CD8-positive, alpha-beta memory T cell (primary cell): ENCODE measurements at places on chromosomes 13 and 19. TPM values are rescaled to one million over a fixed set of nuclear protein-coding genes. Genes with fewer than 3 reads are reported as not detected.

DNA sequence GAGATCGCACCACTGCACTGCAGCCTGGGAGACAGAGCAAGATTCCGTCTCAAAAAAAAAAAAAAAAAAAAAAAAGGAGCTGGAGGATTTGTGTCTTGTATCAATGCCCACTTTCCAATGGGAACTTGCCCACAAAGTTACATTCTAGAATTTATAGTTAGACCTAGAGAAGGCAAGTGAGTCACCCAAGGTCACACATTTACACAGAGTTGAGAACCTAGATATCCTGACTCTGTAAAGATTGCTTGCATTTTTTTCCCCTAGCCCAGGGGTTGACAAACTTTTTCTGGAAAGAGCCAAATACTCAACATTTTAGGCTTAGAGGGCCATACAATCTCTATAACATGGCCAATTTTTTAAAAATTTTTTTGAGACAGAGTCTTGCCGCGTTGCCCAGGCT, 7.7 kb upstream of the BRD4 start:
- no peaks in the 10 kb centered on the region for H3K27me3 ChIP-seq
- H3K36me3 ChIP-seq, result no peaks in the 10 kb centered on the region
- no peak overlapping the region for H3K27ac ChIP-seq
- DNase-seq, result no peak
- no peaks in the 10 kb centered on the region for H3K4me1 ChIP-seq
- H3K4me3 ChIP-seq, result no peak overlapping the region

DNA sequence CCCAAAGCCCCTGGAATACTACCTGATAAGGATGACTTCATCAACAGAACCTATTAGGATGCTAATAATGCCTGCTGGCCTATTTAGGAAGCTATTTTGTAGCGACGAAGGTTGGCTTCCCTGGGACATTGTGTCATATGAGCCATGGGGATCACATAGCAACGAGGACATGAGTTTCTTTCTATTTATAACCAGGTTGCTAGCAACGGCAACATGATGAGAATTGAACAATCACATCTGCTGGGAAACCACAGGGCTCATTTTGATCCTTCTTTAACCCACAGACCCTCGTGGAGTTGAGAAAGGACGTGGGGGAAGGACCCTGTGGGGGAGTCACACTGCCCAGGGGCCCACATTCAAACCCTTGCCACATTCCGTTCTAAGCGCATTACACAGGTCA, 172.2 kb downstream of the COL4A1 start:
- H3K27me3 ChIP-seq, result no peaks in the 10 kb centered on the region
- no peak overlapping the region for H3K27ac ChIP-seq
- H3K4me3 ChIP-seq, result no peak overlapping the region
- no peaks in the 10 kb centered on the region for H3K36me3 ChIP-seq
- no peak for DNase-seq

DNA sequence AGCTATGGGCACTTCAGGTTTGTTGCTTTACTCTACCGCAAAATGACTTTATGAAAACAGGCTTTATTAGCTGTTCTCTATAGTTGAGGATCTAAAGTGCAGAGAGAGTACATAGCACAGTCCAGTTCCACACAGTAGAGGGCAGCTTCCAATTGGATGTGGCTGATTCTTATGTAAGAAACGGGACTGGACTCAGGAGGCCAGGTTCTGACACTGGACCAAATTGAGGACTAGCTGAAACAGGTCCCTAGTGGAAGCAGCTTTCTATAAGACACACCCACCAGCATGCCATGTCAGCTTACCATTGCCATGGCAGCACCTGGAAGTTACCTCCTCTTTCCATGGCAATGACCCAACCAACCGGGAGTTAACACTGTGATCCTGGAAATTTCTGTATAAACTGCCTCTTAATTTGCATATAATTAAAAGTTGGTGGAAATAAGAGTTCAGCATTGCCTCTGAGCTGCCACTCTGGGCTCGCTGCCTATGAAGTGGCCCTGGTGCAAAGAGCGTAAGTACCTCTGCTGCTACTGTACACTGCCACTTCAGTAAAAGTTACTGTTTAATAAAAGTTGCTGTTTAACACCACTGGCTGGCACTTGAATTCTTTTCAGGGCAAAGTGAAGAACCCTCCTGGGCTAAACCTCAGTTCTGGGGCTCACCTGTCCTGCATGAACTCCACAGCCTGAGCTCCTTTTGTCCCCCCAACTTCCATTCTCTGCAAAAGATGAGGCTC, 211.9 kb upstream of the SLC10A2 start:
- H3K36me3 ChIP-seq, result no peaks in the 10 kb centered on the region
- no peak overlapping the region for H3K27ac ChIP-seq
- H3K4me3 ChIP-seq, result no peak overlapping the region
- no peak for DNase-seq

- no peaks in the 10 kb centered on the region for H3K27me3 ChIP-seq
- peak; percentile 35 for DNase-seq
- no peak overlapping the region for H3K27ac ChIP-seq
- H3K4me3 ChIP-seq, result peak overlapping the region; percentile 52
- peaks cover 62% of the 10 kb centered on the region for H3K4me1 ChIP-seq
- H3K36me3 ChIP-seq, result no peaks in the 10 kb centered on the region
Measured at GRCh38 chr19:13881692-13882418, 4.9 kb downstream of the NANOS3 start.

DNA sequence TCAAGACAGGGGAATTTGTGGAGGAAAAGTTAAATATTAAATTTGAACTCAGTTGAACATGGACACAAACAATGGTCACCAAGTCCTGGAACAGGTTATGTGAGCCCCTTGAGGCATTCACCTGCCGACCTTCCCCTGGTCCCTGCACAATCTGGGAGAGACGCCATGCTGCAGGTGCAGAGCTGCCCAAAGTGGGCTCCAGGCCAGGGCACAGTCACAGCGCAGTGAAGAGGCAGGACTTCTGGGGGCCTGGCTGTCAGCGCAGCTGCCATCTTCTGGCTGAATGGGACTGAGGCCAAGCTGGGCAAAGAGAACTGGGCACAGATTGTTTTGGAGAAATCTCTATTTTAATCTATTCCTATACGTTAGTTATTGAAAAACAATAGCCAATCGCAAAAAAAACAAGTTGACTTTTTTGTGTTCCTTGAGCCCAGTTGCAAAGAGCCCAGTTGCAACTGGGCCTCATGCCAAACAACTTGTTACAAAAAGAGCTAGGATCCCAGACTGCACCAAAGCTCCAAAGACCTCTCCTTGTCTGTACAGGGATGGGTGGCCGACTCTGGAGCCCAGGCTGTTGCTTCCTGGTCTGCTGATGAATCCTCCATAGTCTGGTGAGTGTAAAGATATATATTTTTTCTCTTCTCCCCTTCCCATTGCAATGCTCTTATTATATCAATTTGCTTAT, 1.2 kb upstream of the ZNF626 start:
- no peak for DNase-seq
- H3K36me3 ChIP-seq, result no peaks in the 10 kb centered on the region

- peak; percentile 79 for DNase-seq
- H3K27me3 ChIP-seq, result no peaks in the 10 kb centered on the region
- H3K36me3 ChIP-seq, result no peaks in the 10 kb centered on the region
- peaks cover 16% of the 10 kb centered on the region for H3K4me1 ChIP-seq
Measured at GRCh38 chr13:50909605-50910484, at the start of gene RNASEH2B. RNASEH2B (plus strand) TSS chr13:50909791; CDS start chr13:50910077, 286 bp downstream.

- DNase-seq, result no peak
- H3K27ac ChIP-seq, result no peak overlapping the region
- H3K36me3 ChIP-seq, result no peaks in the 10 kb centered on the region
- H3K4me3 ChIP-seq, result no peak overlapping the region
- H3K27me3 ChIP-seq, result no peaks in the 10 kb centered on the region
Measured at GRCh38 chr13:42170029-42170428, 101.9 kb upstream of the AKAP11 start.

DNA sequence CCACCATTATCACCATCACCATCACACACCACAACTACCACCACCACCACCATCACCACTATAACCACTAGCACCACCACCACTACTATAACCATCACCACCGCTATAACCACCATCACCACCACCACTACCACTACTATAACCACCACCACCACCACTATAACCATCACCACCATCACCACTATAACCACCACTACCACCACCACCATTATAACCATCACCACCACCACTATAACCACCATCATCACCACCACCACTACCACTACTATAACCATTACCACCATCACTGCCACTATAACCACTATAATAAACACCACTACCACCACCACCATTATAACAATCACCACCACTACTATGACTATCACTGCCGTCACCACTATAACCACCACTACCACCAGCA, 173.2 kb downstream of the DCLK1 start:
- no peak overlapping the region for H3K4me3 ChIP-seq
- no peaks in the 10 kb centered on the region for H3K4me1 ChIP-seq
- H3K27ac ChIP-seq, result no peak overlapping the region
- H3K27me3 ChIP-seq, result no peaks in the 10 kb centered on the region
- DNase-seq, result no peak

GRCh38 chr19:53388904-53389303, 6.0 kb upstream of the ZNF765 start:
- H3K27me3 ChIP-seq, result no peaks in the 10 kb centered on the region
- no peak for DNase-seq

DNA sequence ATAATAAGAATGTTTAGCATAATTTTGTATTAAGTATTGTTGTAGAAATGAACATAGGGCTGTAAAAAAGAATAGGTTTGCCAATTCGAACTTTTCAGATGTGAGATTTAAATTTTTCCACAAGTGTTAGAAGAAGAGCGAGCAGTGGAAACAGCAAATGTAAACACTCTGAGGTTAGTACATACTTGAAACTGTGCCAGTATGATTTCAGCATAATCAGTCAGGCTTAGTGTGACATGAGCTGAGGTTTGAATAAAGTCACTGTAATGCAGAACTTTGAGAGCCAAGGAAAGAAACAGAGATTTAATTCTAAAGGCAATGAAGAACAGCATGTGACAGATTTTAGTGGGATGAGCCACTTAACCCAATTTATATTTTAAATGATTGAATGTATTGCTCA, 2166.4 kb downstream of the PCDH9 start:
- H3K27me3 ChIP-seq, result no peaks in the 10 kb centered on the region
- no peaks in the 10 kb centered on the region for H3K4me1 ChIP-seq
- no peak for DNase-seq
- H3K36me3 ChIP-seq, result no peaks in the 10 kb centered on the region
- no peak overlapping the region for H3K4me3 ChIP-seq

- no peak overlapping the region for H3K27ac ChIP-seq
- H3K4me3 ChIP-seq, result no peak overlapping the region
- no peaks in the 10 kb centered on the region for H3K4me1 ChIP-seq
- H3K27me3 ChIP-seq, result no peaks in the 10 kb centered on the region
Measured at GRCh38 chr13:77009011-77009410, 17.1 kb downstream of the CLN5 start.

GRCh38 chr13:75541287-75541686, 3.6 kb upstream of the COMMD6 start:
- H3K4me1 ChIP-seq, result peaks cover 14% of the 10 kb centered on the region
- no peak overlapping the region for H3K27ac ChIP-seq
- no peak for DNase-seq
- no peak overlapping the region for H3K4me3 ChIP-seq

DNA sequence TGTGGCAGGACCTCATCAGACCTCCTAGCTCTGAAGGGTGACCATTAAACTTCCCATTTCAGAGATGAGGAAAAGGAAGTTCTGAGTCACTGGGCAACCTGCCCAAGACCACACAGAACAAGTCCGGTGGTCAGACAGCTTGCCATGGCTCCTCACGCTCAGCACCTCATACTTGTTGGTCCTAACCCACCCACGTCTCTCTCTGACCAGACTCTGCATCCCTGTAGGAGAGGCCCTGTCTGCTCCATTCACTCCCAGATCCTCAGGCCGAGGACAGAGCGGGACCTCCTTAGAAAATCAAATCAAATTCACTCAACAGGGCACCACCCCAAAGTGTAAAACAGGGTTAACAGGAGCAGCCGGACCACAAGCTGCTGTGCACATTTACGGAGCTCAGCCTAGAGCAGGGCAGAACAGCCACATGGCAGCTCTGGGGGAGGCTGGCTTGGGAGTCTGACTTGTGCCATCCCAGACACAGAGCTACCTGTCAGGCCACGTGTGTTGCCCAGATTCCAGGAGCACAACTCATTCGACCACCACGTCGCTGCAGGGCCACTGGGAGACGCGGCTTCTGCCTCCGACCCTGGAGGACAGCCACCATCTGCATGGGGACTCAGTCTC, 1.7 kb downstream of the MIER2 start:
- peak overlapping the region; percentile 56 for H3K27ac ChIP-seq
- H3K4me3 ChIP-seq, result peak overlapping the region; percentile 42
- DNase-seq, result no peak
- H3K4me1 ChIP-seq, result peaks cover 26% of the 10 kb centered on the region
- H3K36me3 ChIP-seq, result no peaks in the 10 kb centered on the region
- H3K27me3 ChIP-seq, result no peaks in the 10 kb centered on the region

DNA sequence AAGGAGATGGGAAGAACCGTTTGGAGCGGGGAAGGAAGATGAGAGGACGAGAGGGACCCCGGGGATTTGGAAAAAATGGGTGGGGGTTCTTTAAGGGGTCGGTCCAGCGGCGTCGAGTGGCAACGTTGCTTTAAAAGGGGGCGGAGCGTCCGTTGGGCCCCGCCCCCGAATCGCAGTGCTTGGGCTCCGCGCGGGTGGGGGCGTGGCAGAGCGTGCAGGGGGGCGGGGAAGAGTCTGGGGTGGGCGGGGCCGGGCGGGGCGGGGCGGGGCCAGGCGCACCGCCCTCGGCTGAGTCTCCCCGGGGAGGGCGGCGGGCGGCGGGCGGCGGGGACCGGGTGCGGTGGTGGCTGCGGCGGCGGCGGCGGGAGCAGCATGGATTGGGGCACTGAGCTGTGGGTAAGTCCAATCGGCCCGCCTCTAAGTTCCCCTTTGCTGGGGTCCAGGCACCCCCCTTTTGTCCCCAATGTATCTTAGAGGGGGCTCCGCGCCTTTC, at the start of gene TRIP10:
Gene TRIP10 (plus strand): TSS at position 291 of the 493 bp plus-strand sequence. CDS start 82 bp downstream, at position 373.
- H3K27ac ChIP-seq, result peak within 1 kb of the TSS; percentile 69
- H3K36me3 ChIP-seq, result no peaks in the 10 kb centered on the region
- peaks cover 47% of the 10 kb centered on the region for H3K4me1 ChIP-seq
- H3K4me3 ChIP-seq, result peak within 1 kb of the TSS; percentile 68
- DNase-seq, result peak; percentile 78

- no peaks in the 10 kb centered on the region for H3K27me3 ChIP-seq
- H3K36me3 ChIP-seq, result peaks cover 13% of the 10 kb centered on the region
- H3K27ac ChIP-seq, result no peak overlapping the region
- no peak overlapping the region for H3K4me3 ChIP-seq
Measured at GRCh38 chr13:74115133-74115532, 19.1 kb downstream of the KLF12 start.

DNA sequence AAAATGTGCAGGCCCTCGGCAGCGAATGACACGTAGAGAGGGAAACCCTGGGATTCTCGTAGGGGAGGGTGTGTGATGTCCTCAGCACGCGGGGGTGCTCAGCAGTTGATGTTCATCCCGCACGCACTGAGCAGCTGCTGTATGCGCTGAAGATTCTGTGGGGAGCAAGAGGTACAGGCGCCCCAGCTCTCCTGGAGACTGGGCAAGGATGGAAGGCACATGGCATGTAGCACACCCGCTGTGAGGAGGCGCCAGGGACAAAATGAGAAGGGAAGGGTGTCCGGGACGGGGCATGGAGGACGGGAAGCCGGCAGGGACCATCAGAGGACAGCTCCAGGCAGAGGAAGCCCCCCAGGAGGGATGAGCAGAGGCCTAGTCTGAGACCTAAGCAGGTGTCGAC, 15.4 kb downstream of the ATP11A start:
- no peak overlapping the region for H3K27ac ChIP-seq
- H3K4me1 ChIP-seq, result no peaks in the 10 kb centered on the region
- H3K36me3 ChIP-seq, result no peaks in the 10 kb centered on the region

GRCh38 chr13:84563611-84564010, 681.3 kb upstream of the SLITRK1 start:
- no peaks in the 10 kb centered on the region for H3K36me3 ChIP-seq
- no peaks in the 10 kb centered on the region for H3K27me3 ChIP-seq
- H3K4me1 ChIP-seq, result no peaks in the 10 kb centered on the region
- DNase-seq, result no peak

The KLK12 gene
- not detected for total RNA-seq

The FUT1 gene
- 0.09 TPM for total RNA-seq

The FCER2 gene
- 1.6 TPM for total RNA-seq

The SLC25A41 gene
- 0.28 TPM for total RNA-seq

The TNFSF9 gene
- total RNA-seq, result 11.3 TPM
